ENCODE measurements at places on chromosomes 2 and 18.

GRCh38 chr2:221465776-221466175, 106.3 kb downstream of the EPHA4 start:
- DNase-seq, result peak; percentile 63

DNA sequence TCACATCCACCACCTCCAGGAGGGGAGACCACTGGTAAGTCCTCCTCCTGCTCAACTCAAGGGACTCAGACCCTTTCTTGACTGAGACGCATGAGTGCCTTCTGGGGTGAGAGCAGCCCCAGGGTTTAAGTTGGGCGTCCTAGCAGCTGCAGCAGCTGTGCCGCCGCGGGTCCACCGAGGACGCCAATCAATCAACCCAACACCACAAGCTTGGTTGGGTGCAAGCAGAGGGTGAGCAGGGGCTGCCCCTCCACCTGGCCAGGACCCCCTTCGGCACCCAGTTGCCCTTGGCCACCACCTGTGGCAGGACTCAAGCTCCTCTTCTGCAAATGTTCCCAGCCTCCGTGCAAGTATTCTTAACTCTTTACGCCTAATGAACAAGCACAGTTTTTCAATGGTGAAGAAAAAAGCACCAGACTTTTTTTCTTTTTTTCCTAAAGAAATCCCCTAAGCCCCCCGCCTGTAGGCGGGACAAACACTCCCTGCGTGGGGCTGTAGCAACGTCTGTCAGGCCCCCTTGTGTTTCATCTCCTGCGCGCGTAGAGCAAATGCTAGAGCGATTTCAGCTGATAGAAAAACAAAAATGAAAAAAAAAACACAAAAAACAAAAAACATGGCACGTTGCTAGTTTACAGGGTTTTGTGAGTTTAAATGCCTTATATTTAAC, 197.1 kb downstream of the LOXHD1 start:
- DNase-seq, result no peak

GRCh38 chr2:70928366-70928765, 7.3 kb upstream of the ATP6V1B1 start:
- peak; percentile 30 for DNase-seq

- DNase-seq, result no peak
These were observed 16.6 kb downstream of the KCTD1 start for GRCh38 chr18:26531605-26532298.

DNA sequence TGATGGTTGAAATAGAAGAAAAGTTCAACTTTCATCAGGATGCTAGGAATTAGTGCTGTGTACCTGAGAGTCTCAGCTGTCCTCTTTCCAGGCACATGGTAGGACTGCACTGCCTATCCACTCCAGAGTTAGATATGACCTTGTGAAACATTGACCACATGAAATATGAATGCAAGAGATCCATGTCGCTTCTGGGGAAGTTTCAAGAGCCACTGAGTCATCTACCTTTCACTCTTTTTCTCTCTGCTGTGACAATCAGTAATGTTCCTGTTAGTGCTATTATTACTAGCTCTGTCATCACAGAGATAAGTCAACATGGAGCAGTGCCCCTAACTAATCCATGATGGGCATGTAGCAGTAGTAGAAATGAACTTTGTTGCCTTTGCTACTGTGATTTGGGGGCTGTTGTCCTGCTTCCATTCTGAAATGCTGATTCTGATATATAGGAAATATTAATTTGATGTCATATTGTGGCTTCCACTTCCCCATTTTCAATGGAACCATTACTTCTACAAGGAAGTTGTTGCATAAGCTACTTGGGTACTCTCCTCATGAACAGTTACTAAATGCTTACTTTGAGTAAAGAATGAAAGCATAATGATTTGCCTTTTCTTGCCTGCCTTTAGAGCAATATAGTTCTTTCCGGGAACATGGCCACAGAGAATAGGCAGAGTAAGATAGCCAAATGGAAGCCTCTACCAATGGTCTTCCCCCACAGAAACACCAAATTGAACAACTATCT, 192.8 kb upstream of the ZNF521 start:
- DNase-seq, result no peak

- no peak for DNase-seq
These were observed 763 bp upstream of the OLA1 start for GRCh38 chr2:174248998-174249592.

DNA sequence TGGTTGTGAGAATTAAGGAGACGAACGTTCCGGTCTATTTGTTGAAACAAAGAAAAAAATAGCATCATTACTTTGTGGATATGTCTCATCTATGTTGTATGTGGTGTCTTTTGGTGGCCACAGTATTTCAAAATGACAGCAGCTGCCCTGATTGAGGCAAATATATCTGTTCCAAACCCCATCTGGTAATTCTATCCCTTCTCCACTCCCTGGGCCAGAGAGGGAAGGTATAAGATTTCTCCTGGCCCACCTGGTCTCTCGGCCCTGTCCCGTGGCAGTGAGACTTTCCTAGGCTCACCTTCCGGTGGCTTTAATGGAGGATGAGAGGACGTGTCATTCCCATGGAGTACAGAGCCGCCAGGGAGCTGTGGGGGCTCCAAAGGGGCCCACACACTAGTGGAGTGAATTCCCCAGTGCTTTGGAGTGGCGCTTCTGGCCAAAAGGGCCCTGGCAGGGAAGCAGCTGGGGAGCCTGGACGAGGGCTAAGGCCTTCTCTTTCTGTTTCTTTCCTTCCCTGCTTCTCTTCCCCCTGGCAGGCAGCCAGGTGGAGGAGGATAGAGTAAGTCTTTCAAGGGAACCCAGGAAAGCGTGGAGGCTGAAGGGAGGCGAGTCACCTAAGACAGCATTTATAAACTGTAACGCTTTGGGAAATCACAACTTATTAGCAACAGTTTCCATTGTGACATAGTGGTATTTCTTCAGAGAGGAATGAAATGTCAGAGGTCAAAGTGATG, 5.6 kb downstream of the FOSL2 start:
- no peak for DNase-seq

- no peak for DNase-seq
These were observed 94.8 kb downstream of the RHOB start for GRCh38 chr2:20541651-20542050.

- DNase-seq, result no peak
These were observed 75.1 kb downstream of the SH3BP4 start for GRCh38 chr2:235026649-235027557.

- no peak for DNase-seq
These were observed 68.1 kb upstream of the PELI1 start for GRCh38 chr2:64212346-64212745.

DNA sequence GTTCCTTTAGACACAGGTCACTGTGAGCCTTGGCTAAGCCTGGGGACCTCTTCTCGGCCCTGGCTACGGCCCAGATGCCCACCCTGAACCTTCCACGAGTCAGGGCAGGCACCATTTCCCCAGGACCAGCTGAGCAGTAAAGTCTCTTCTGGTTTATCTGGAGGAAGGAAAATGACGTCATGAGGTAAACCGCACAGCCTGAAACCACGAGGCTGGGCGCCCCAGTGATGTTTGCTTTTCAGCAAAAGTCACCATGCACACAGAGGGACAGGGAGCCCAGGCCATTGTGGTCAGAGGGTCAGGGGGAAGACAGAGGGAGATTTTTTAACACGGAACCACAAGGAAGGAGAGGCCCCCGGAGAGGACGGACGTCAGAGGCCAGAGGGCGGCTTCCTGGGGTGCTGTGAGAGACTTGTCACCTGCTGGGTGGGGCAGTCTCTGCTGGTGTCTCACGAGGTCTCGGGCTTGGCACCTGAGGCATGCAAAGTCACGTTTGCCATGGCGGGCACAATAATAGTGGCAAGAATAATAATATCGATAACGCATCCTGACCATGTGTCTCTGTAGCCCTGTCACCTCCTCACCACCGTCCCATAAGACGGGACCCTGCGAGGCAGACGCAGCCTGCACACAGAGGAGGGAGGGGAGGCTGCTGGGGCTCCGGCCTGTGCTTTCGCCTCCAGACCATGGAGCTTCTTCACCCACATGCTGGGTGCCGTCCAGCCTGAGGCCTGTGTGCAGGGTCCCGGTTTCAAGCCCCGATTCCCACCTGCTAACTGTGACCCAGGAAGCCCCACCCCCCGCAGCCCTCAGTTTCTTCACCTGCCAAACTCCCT, 33.2 kb upstream of the FOSL2 start:
- peak; percentile 92 for DNase-seq

DNA sequence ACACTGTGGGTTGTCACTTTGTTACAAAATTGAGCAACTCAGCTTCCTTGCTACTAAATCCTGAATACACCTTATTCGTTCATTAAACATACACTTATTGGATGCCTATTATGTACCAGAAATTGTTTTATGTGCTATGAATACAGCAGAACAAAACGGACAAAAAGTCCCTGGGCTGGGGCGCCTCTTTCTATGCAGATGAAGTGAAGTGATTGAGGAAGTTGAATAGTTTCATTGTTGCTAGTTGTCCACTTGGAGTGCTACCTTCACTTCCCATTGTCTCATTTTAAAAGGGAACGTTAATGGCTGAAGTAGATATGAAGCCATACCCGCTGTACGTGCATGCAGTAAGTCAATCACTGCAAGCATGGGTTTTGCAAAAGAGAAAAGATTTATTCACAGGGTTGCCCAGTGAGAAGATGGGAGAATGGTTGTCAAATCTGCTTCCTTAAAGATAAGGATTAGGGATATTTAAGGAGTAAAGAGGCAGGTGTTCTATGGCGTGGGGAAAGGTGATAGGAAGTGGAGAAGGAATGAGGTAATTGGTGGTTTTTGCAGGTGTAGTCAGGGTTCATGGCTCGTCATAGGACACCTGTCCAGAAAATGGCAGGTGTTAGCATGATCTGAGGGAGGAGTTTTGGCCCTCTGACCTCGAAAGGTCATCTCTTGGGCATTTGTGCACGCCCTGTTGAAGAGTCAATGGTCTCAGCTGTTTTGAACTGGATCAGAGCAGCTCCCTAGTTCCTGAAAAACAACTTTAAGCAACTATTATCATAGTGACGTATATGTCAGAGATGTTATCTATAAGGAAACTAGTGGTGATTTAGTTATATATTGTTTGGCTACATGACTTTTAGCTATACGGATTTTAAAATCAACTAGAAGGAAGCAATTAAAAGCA, 23.5 kb downstream of the TRPM8 start:
- DNase-seq, result no peak

- no peak for DNase-seq
These were observed 24.7 kb upstream of the NMUR1 start for GRCh38 chr2:231554748-231555545.

DNA sequence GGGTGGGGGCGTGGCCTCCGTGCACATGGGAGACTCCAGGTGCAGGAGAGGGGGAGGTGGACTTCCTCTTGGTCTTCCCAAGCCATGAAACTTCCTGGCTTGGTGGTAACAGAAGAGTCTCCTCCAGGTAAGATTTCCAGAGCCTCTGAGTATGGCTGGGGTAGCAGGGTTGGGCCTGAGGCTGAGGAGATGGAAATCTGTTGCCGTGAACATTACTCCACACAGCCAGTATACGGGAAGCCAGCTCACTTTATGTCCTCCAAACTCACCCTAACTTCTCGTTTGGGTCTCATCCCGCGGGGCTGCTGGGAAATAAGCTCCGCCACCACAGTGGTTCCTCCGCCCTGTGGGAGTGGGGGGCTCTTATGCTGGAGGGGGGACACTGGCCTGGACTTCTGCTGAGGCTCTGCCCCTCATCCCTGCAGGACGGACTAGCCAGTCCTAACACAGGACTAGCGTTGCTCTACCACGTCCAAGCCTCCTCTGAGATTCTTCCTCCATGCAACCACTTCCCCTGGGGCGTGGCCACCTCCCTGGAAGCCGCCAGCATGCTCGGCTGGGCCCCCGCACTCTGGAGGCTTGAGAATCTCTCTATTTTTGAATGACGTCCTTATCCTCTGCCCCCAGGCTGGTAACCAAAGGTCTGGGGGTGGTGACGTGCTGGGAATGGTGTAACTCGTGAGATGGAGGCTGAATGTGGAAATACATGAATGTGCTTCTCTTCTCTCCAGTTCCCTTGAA, 777 bp upstream of the RAB17 start:
- DNase-seq, result peak; percentile 53

DNA sequence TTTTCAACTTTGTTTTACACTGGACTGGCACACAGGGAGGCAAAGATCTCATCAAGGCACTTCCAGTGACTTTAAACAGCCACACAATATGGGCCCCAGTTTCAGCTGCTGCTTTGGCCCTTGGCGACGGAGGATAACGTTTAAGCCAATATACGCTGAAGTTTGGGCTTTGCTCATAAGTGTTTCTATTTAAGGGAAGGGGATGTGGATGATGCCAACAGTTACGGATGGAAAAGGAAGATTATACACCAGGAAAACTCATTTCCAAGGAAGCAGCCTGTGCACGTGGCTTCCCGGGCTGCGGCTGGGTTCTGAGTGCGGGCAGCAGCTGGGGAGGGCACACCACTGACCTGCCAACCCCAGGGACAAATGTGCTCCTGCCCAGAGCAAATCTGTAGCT, 151.1 kb downstream of the SH3BP4 start:
- no peak for DNase-seq

- DNase-seq, result peak; percentile 27
These were observed 22.8 kb downstream of the ASAP2 start for GRCh38 chr2:9229470-9229820.
